ENCODE measurements at places on chromosomes 6 and 20.
A peak's percentile ranks its signal among the peaks of the same experiment; 100 is the strongest.

- no peak for DNase-seq
These were observed 5.7 kb downstream of the NT5E start for GRCh38 chr6:85455471-85456026.

DNA sequence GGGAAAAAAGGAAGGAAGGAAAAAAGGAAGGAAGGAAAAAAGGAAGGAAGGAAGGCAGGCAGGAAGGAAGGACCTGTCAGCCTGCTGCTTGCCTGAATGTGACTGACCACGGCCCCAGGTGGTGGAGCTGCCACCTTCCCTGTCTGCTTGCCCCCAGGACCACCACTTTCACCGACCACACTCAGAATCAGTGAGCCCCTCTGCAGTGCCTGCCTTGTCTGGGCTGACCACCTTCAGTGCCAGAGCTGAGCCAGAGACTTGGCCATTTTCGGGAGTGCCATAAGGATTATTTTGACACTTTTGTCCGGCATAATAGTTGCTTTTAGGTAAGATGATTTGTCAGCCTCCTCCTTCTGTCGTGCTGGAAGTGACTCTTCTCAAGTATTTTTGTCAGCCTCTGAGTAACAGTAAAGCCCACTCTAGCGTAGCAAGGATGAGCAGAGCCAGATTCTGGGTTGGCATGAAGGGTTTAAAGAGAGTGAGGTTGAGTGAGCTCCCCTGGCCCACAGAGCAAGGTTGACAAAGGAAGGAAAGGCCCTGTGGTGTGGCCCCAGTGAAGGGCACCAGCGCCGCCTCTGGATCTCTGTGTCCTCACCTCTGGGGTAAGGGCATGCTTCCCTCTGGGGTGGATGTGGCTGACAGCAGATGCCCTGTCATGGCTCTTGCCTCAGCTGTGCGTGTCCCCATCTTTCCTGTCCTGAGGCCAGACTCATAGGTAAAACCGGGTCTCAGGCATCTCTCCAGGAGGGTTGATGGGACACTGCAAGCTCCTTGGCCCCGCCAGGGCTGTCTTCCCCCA, 214.7 kb upstream of the FOXQ1 start:
- DNase-seq = no peak

DNA sequence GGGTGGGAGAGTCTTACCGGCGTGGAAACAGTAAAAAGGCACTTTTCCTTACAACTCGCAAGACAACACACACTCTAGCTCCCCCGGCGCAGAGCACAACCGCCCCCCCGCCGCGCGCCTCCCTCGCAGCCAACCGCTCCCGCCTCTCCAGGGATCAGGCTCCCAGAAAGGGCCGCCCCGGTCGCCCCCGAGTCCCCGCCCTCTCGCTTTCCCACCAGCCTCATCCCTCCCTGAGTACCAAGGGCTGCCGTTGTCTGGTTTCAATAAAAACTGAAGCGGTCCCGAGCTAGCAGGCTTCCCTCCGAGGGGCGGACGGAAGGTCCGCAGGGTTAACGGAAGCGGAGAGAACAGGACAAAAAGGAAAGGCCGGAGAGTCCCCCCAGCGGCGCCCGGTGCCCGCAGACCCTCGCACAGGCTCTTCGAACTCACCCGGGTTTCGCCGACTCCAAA, 804 bp downstream of the ELOVL5 start:
- DNase-seq = peak; percentile 29

DNA sequence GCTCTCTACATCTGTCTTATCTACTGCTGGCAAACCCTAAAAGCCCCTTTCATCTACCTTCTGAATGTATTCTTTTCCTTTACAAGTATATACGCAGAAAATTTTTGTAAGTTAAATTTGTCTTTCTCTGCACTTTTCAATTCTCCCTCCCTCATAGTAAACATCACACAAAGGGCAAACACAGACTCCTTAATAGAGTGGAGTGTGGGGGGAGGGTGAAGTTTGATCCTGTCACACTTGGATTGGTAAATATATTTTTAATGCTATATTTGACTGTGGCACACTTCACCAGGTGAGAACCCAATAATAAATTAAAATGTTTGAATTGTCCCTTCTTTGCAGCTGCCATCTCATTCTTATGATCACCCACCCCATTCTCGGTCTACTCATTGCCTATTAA, 33.2 kb upstream of the PAQR8 start:
- no peak for DNase-seq

- DNase-seq = no peak
These were observed 66.2 kb upstream of the CD83 start for GRCh38 chr6:14051355-14051754.

- no peak for DNase-seq
These were observed 34.4 kb downstream of the NCOA7 start for GRCh38 chr6:125824946-125825771.

DNA sequence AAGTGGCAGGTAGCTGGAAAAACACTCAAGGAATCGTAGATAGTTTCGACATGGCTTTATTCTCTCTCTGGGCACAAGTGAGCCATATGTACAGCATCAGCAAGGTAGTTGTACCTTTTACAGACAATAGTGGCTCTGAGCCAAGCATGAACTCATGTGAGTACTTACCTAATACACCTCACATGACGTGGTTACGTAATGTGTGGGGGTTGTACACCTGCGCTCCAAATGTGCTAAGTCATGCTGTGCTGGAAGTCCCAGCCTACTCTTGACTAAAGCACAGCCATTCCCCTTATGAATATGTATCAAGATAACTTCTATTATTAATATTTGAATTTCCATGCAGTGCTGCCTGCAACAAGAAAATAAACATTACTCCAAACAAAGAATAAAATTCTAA, 78.8 kb upstream of the HMGN3 start:
- DNase-seq = no peak

DNA sequence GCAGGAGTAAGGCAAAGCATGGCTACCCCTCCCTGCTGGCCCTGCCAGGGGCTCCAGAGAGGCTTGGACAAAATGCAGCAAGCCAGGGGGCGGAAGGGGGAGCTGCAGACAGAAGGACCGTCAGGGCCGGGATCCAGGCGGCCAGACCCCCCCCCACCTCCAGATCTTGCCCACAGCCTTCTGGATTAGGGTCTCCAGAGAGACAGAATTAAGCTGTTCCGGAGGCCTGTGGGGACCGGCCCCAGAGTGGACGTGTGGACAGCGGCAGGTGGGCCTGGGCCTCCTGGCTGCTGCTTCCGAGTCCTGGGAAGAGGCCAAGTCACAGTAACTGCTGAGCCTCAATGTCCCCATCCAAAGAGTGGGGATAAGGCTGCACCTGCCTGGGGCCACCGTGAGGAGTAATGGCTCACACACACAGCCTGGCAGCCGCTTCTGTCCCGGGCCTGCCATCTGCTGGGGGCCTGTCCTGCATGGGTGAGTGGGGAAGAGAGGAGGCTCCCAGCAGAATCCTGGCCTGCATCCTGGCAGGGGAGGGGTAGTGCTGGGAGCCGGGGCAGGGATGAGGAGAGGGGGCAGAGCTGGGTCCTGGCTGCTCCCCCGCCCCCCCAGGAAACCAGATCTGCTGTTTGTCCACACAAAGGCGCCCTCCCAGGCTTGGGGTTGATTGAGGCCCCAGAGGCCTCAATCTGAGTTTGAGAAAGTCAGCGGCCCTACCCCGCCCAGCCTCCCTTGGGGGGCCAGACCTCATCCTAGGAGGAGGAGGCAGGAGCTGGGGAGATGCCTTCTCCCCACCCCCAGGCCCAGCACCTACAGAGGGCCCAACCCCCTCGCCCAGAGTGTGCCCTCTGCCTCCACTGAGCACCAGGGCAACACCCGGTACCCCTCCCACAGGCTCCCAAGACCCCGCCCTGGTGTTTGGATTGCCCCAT, 3.9 kb downstream of the LAMA5 start:
- peak; percentile 86 for DNase-seq

- DNase-seq = no peak
These were observed 46.6 kb upstream of the UST start for GRCh38 chr6:148700047-148700715.

DNA sequence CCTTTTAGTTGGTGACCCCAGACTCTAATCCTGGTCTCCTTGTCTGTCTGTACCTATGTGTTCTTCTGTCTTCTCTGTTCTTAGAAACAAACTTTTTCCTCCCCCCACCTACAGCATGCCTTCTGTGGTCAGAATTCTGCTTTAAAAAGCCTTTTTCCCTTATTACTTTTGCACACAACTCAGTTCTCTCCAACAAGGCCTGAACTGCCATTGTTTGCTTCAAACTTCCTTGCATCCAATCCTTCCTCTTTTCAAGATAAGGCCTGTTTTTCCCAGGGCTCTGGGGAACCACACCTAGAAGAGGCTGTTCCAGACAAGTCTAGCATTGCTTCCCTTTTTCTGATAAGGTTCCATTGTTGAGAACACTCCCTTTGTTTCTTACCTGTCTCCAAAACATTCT, 22.2 kb upstream of the NCOA3 start:
- no peak for DNase-seq

GRCh38 chr6:52570291-52570700, 6.6 kb downstream of the TRAM2 start:
- DNase-seq = no peak

GRCh38 chr6:134416418-134417154, 98.7 kb upstream of the SGK1 start:
- DNase-seq = no peak

- DNase-seq = no peak
These were observed 860.8 kb upstream of the MAP3K7 start for GRCh38 chr6:91447530-91448254.

DNA sequence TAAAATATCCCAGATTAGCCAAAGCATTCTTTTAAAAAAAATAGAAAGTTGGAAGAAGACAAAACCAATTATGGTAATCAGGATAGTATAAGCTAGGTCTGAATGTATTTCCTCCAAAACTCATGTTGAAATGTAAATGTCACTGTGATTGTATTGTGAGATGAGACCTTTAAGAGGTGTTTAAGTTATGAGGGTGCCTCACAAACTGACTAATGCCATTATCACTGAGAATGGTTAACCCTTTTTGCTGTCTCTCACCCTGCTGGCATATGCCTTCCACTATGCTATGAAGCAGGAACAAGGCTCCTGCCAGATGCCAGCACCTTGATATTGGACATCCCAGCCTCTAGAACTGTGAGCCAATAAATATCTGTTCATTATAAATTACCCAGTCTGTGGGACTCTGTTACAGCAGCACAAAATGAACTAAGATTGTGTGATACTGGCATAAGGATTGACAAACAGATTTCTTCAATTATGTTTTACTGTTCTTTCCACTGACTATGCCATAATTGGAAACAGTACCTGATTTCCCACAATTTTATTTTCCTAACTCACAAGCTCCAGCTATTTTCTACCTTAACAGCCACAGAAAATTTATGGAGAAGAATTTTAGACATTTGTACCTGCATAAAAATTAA, 63.8 kb downstream of the IBTK start:
- DNase-seq = no peak

DNA sequence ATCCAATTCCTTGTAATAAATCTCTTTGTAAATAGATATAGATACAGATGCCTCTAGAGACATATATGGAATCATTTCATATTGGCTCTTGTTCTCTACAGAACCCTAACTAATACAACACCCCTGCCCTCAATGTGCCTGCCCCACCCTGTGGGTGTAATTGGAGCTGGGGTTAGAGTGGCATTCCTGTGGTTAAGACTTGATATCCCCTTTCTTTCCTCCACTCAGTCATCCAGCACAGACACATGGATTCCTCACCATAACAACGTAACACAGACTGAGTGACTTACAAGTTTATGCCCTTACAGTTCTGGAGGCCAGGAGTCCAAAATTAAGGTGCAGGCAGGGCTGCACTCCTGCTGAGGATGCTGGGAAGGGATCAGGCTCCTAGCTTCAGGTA, 42.8 kb downstream of the C6orf118 start:
- DNase-seq = no peak

DNA sequence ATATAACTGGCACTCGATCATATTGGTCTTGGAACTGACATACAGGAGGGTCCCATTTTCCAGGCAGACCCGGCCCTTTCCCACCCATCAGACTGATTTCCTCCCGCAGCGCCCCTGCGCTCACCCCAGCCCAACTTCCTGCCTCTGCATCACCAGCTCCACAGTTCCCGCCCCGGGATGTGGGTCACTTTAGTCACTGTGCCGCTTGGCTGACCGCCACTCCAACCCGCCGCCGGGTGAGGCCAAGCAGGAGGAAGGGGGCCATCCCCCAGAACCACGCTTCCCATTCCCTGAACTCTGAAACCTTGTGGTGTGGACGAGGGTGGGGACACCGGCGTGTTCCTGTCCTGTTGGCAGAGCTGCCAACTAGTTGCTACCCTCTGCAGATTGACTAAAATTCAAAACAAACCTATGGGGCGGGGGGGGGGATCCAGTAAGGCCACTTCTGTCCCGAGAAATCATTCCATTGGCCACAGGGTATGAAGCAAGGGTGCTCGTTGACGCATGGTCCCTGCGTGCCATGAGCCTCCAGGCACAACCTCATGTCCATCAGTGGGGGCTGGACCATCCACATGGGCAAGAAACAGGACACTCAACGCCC, 12.3 kb downstream of the TGM2 start:
- peak; percentile 72 for DNase-seq

DNA sequence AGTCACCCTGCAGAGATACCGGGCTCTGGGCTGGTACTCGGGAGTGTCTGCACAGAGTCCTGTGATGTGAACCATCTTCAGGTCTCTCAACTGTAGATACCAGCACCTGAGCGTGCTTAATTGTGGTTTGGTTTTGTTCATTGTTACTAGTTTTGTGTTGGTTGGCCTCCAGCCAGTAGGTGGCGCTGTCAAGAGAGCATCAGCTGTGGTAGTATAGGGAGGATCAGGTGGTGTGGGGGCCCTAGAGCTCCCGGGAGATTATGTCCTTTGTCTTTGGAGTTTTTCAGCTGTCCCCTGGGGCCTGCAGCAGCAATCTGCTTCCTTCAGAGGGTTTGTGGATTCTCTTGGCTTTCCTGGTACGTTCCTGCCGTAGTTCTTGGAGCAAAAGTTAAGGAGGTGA, 67.9 kb downstream of the CDYL start:
- no peak for DNase-seq

DNA sequence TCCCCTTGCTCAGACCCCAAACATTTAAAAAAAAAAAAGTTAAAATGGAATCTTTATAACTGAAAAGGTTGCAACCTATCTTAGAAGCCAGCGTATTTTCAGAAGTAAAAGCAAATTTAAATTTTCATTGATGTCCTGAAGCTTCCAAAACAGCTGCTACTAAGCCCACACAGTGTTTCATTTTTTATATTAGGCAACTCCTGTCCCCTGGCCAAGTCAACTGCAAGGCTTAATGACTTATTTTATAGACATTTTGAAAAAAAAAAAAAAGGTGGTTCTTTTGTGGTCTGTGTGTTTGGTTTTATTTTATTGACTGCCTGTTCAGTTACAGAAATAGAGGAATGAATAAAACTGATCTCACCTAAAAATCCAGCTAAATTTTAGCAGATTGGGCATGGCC, 13.0 kb downstream of the CFAP61 start:
- no peak for DNase-seq
